ENCODE measurements at places on chromosomes 16 and 17. TPM values are rescaled to one million over a fixed set of nuclear protein-coding genes. Genes with fewer than 3 reads are reported as not detected.

KRTAP16-1 gene
- not detected for total RNA-seq

LRRC37A3 gene
- 11.7 TPM for total RNA-seq

CSH1 gene
- not detected for total RNA-seq

ADGRG3 gene
- 0.60 TPM for total RNA-seq

CES5A gene
- total RNA-seq, result 2.2 TPM

MPP2 gene
- 7.0 TPM for total RNA-seq

ABCA9 gene
- total RNA-seq, result 7.3 TPM

SPECC1 gene
- 83.8 TPM for total RNA-seq

TMEM11 gene
- total RNA-seq, result 20.3 TPM

DOK4 gene
- 123 TPM for total RNA-seq

DNASE1 gene
- total RNA-seq, result 24.0 TPM

CA7 gene
- not detected for total RNA-seq

SLC6A2 gene
- total RNA-seq, result 0.23 TPM

KRTAP9-3 gene
- total RNA-seq, result not detected

SRRM2 gene
- 677 TPM for total RNA-seq

TM4SF5 gene
- 56.9 TPM for total RNA-seq

SEPTIN1 gene
- 11.5 TPM for total RNA-seq

VASN gene
- total RNA-seq, result 31.5 TPM

SEPTIN12 gene
- total RNA-seq, result not detected

UMOD gene
- total RNA-seq, result 0.60 TPM

CDT1 gene
- total RNA-seq, result 3.2 TPM

SLFN12 gene
- total RNA-seq, result 16.0 TPM

ZNF205 gene
- 14.2 TPM for total RNA-seq

BCO1 gene
- 6.6 TPM for total RNA-seq

TACO1 gene
- total RNA-seq, result 20.0 TPM

ICAM2 gene
- total RNA-seq, result 14.8 TPM

XYLT1 gene
- total RNA-seq, result 8.6 TPM

PRSS27 gene
- 0.52 TPM for total RNA-seq

SPATA32 gene
- not detected for total RNA-seq

RDM1 gene
- 0.75 TPM for total RNA-seq

SLC12A3 gene
- 0.20 TPM for total RNA-seq

PLA2G10 gene
- 7.0 TPM for total RNA-seq

TMC5 gene
- total RNA-seq, result 46.8 TPM

SSTR5 gene
- 5.8 TPM for total RNA-seq

KRTAP3-2 gene
- total RNA-seq, result not detected

EPN2 gene
- 47.0 TPM for total RNA-seq

CCL1 gene
- total RNA-seq, result not detected

ANKS3 gene
- total RNA-seq, result 27.1 TPM

OTOP3 gene
- not detected for total RNA-seq

FOXJ1 gene
- total RNA-seq, result not detected

PRDM7 gene
- not detected for total RNA-seq

ADAD2 gene
- 0.60 TPM for total RNA-seq

NUPR1 gene
- 44.9 TPM for total RNA-seq

LRRC36 gene
- total RNA-seq, result 2.1 TPM

SOX8 gene
- total RNA-seq, result 1.4 TPM

RHBDF1 gene
- total RNA-seq, result 50.6 TPM

PPP1R27 gene
- total RNA-seq, result not detected

KRT20 gene
- 0.32 TPM for total RNA-seq

CDK3 gene
- 11.9 TPM for total RNA-seq

KRT23 gene
- total RNA-seq, result 7.0 TPM

SLC5A11 gene
- total RNA-seq, result 2.5 TPM

CCL8 gene
- 1.2 TPM for total RNA-seq

CCL5 gene
- 14.9 TPM for total RNA-seq

SPNS2 gene
- 158 TPM for total RNA-seq

LIG3 gene
- total RNA-seq, result 39.1 TPM

LGALS9B gene
- 10.9 TPM for total RNA-seq

SYT17 gene
- 4.0 TPM for total RNA-seq

KRT33A gene
- not detected for total RNA-seq
